ENCODE measurements at places on chromosomes 3 and 15.

- DNase-seq: no peak
These were observed 19.3 kb upstream of the SPG21 start for GRCh38 chr15:65008983-65009382.

DNA sequence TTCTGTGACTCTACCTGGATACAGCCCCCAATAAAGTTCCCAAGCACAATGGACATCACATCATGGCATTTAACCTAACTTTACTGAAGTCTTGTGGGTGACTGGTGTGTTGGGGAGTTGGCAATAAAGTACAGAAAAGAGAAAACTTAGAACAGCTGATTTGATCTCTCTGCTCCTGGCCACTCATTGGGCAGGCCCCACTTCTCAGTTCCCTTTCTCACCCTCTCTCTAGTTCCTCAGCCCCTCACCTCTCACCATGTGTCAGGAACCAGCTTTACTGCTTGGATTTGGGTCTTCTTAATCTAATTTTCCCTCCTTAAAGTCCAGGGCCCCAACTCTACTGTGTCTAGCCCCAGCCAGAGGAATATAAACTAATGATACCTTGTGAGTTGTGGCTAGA is 713 bp upstream of the MUC13 start:
- no peak for DNase-seq

- peak; percentile 34 for DNase-seq
These were observed 250.8 kb downstream of the TBC1D5 start for GRCh38 chr3:17491601-17492000.

DNA sequence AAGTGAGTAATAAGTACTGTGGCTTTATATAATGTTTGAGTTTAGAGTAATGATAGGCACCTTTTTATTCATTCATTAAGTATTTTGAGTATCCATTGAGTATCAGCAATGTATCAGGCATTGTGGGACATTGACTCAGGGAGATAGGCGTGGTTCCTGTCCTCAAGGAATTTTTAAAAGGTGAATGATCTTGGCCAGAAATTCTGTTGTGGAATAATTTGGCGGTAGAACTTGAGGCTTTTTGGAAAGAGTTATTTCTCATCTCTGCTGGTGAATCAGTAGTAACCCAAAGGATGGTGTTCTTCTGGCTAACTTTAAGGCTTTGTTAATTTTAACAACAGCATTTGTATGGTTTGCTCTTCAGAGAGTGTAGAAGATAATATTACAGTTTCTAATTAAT is 2.0 kb downstream of the RAB7A start:
- DNase-seq: no peak

- no peak for DNase-seq
These were observed 118.3 kb downstream of the GAP43 start for GRCh38 chr3:115741650-115742049.

DNA sequence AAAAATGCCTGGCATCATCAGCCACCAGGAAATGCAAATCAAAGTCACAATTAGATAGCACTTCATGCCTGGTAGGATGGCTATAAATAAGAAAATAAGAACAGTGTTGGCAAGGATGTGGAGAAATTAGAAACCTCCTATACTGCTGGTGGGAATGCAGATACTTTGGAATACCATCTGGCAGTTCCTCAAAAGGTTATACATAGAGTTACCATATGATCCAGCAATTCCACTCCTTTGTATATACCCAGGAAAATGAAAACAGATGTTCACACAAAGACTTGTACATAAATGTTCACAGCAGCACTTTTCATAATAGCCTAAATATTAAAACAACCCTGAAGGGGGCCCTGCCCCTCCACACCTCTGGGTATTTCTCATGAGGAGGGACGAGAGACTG is 13.7 kb downstream of the ACSBG1 start:
- DNase-seq: no peak

DNA sequence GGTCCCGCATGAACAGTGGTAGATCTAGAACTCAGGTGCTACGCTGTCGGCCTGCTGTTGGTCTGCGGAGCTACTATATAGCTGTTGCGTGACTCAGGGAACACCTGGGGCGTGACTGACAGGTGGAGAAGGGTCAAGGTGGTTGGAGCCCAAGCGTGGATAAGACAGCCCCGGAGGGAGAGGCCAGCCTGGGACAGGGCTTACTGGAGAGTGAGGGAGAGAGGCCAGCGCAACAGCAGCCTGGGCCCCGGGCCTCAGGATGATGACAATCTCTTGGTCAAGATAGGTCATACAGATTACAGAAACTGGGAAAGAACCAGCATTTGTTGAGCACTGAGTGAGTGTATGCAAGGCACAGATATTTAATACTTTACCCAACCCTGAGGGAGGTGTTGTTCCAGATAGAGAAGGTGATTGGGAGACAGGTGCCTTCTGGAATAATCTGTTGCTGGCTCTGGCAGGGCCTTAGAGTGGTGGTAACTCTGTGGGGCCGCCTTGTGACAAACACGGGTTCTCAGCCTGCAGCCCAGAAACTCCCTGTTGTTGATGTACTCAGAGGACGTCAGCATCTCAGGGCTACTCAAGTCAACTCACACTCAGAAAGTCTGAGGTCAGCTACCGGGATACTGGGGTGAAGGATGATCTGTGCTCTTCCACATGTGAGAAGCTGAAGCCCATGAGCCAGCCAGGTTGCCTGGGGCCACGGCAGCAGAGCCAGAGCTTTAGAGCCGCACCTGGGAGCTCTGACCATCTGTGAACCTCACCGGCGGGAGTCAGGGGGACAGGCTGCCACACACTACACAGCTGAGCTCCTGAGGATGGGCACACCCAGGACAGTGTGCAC is 265.4 kb upstream of the HES1 start:
- DNase-seq: no peak

DNA sequence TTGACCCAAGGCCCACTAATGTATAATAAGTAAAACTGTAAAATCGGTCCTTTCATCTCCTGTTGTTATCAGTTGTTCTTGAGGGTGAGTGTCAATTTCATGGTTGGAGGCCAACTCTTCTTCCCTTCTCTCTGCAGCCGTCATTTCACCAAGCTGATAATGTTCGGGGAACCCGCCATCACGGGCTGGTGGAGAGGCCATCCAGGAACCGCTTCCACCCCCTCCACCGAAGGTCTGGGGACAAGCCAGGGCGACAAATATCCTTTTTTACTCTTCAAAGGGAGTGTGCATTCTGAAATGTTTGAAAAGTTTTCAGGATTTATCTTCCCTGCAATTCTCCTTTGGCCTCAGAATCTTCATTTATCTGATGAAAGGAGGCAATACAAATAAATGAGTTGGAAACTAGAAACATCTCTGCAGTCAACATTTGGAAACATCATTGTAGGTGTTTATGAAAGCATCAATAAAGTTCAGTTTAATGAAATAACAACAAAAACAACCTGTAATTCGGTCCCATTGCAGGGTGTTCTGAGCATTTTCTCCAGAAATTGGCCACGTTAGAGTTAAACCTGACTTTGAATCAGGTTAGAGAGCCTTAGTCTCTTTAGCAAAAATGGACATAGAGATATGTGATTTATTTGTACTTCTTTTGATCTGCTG is 63.9 kb downstream of the CRTC3 start:
- DNase-seq: no peak

DNA sequence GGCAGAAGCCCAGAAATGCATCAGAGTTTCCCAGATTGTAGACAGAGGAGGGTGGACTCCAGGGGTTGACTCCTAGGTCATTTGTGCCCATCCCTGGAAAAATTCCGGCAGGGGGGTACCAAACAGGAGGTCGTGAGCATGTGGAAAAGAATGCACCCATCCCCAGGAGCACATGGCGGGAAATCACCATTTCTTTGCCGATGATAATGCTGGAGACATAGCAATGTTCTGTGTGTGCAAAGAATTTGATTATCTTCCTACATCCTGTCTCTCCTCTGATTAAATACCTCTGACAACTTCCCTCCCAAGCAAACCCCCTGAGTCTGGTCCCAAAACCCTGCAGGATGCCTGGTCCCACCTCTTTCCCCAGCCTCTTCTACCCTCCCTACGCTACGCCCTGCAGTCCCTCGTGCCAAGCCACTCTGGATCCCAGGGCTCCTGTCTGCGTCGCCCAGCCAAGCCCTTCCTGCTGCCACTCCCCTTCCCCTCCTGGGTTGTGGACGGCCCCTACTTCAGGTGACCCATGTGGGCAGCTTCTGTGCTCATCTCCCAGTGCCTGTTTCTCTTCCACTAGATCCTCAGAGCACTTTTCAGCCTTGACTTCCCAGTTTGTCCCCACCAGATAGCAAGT is 15.8 kb downstream of the WNT7A start:
- no peak for DNase-seq

- no peak for DNase-seq
These were observed 4.0 kb downstream of the NT5DC2 start for GRCh38 chr3:52529376-52530333.

GRCh38 chr3:152204218-152204617 is 64.5 kb upstream of the MBNL1 start:
- no peak for DNase-seq

DNA sequence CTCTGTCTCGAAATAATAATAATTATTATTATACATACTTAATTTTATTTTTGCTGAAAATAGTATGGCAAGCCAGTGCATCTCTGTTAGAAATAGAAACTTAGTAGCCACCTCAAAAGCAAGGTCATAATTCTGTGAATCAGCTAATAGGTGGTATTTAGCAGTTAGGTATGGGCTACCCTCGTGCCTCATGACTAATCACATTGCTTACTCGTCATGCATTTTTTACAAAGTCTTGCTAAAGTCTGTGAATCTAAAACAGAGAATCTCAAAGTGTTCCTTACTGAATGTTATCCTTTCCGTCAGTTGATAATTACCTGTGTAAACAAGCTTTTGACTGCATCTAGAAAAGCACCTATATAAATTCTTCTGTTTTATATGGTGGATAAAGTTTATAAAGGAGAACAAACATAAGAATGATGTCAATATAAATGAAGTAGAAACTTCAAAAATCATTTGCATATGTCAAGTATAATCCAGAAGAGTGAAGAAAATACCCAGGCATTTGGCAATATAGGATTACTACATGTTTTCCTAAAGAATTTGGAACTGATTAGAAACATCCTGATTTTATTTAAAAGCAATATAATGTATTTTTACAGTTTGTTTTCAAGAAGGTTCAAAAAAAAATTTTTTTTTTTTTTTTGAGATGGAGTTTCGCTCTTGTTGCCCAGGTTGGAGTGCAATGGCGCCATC is 6.2 kb downstream of the PPARG start:
- DNase-seq: no peak

- DNase-seq: no peak
These were observed 226.5 kb downstream of the TBL1XR1 start for GRCh38 chr3:176970770-176971169.

- no peak for DNase-seq
These were observed 252.3 kb upstream of the ARRDC4 start for GRCh38 chr15:97708252-97708651.

DNA sequence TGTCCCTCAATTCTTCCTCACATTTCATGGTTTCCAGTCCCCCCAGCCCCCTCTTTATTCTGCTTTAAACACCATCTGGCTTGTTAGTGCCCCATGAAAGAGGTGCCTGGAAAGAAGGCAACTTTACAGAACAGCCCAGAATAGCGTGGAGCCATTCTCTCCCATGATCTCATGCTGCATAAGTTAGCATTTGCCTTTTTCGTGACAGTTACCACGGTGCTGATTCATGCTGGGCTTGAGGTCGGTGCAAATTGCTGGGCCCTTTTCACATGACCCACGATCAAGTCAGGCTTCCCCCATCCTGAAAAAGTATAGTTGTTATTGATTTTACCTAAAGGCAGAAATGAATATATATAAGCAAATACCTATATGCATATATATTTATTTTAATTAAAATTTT is 29.6 kb downstream of the SQOR start:
- no peak for DNase-seq

DNA sequence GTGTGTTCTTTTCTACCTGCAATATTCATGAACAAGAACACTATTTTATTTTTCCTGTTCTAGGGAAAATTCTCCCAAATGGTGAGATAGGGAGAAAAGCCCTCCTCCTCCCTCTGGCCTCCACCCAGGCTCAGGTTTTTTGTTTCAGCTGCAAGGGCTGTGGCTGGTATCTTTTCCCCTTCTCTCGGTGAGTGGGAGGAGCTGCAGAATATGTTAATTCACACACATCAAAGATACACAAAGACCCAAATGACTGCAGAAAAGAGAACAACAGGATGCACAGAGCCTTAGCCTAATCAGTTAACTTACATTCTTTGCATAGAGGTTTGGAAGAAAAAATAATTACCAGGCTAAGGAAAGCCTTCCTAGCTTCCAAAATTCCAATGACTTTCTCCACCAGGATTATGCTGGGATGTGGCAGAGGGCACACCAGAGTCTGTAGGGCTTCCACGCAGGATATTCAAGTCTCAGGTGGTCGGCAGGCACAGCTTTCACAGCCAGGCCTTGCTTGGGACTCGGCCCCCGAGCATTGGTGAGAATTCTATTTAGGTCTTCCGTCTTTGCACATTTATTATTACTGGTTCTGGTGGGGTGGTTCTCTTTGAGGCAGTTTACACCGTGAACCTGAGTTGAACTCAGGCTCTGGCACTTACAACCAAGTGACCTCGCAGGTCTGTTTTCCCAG is 64.9 kb downstream of the ABHD5 start:
- no peak for DNase-seq

- no peak for DNase-seq
These were observed 164.9 kb upstream of the ADAMTS9 start for GRCh38 chr3:64852738-64853137.

DNA sequence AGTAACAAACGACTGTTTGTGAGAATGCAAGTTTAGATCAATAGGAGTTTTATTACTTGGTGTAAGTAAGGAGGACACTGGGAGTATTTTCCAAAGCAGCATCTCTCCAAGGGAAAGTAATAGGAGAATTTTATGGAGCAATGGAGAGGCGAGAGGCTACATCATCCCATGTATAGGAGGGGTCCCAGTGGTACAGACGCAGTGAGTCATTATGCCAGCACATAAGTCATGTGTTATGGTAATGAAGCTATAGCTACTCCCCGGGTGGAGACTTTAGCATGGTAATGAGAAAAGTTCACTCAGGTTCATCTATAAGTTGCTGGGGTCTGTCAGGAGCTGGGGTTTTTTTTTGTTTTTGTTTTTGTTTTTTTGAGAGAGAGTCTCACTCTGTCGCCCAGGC is 29.5 kb upstream of the ZNF445 start:
- DNase-seq: no peak

DNA sequence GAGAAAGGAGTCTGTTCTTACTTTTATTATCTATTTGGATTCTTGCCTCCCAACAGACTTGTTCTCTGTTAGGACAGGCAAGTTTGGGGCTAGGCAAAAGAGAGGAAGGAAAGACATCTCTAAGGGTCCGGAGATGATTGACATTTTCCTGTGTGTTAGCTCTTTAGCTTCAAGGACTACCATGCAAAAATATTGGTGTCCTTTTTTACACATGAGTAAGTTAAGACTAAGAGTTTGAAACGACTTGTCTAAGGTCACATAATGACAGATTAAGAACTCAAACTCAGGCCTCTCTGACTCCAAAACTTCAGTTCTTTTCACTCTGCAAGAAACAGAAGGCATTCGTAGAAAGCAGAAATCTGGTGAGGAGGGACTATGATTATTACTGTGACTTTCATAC is 5.9 kb downstream of the LMCD1 start:
- DNase-seq: no peak

DNA sequence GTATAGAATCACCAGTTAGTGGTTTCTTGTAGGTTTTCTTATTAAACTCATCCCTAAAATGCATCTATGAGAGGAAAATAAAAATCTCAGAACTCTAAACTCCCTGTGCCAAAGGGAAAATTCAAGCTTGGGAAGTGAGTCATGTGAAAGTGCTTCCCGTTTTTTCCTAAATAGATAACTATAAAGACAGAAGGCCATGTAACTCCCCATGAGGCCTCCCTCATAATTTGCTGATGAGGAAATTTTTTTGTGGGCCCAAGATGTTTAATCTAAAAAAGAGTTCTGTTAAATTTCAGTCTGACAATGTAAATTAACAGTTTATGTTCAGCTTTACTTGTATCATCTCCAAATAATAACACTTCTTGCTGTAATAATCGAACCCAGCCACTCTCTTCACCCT is 1273.9 kb downstream of the OTOL1 start:
- peak; percentile 11 for DNase-seq

All from stromal cell of bone marrow (primary cell).